Left kidney (tissue), 8 donors: ENCODE measurements at places on chromosomes 16 and 17. TPM values are rescaled to one million over a fixed set of nuclear protein-coding genes. Genes with fewer than 3 reads are reported as not detected.
A peak's percentile ranks its signal among the peaks of the same experiment; 100 is the strongest.

HOXB6 gene
- 98.2 TPM for polyA plus RNA-seq

HOXB1 gene
- 0.38 TPM for polyA plus RNA-seq

CTRB2 gene
- polyA plus RNA-seq, result not detected

CHP2 gene
- 1.0 TPM for polyA plus RNA-seq

CDH16 gene
- polyA plus RNA-seq, result 221 TPM

RAMP2 gene
- polyA plus RNA-seq, result 70.0 TPM

FBXL20 gene
- 16.8 TPM for polyA plus RNA-seq

RAB34 gene
- 181 TPM for polyA plus RNA-seq

LPO gene
- 0.17 TPM for polyA plus RNA-seq

OTOP3 gene
- polyA plus RNA-seq, result not detected

USP6 gene
- 13.8 TPM for polyA plus RNA-seq

GAST gene
- polyA plus RNA-seq, result not detected

GP1BA gene
- polyA plus RNA-seq, result 3.2 TPM

PEMT gene
- 28.1 TPM for polyA plus RNA-seq

RNF213 gene
- 99.9 TPM for polyA plus RNA-seq

RAB40C gene
- 17.3 TPM for polyA plus RNA-seq

DNA sequence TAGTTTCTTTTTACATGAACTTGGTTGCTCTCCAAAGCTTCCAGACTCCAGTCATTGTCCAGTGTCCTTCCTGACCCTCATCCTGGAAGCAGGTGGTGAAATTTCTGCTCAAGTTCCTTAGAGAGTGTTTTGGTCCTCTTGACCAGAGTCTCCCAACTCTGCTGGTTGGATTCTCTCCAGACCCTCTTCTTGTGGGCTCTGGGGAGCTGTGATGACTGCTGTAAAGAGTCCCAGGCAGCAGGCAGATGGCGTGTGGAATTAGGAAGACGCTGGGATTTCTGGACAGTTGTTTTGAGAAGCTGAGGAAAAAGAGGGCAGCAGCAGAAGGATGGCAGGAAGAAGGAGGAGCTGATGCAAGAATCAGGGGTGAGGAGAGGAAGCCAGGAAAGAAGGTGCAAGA is 1.6 kb upstream of the SEZ6 start:
- DNase-seq, result no peak

- DNase-seq, result peak; percentile 12
These were observed 286.5 kb upstream of the ERCC4 start for GRCh38 chr16:13633391-13633861.

DNA sequence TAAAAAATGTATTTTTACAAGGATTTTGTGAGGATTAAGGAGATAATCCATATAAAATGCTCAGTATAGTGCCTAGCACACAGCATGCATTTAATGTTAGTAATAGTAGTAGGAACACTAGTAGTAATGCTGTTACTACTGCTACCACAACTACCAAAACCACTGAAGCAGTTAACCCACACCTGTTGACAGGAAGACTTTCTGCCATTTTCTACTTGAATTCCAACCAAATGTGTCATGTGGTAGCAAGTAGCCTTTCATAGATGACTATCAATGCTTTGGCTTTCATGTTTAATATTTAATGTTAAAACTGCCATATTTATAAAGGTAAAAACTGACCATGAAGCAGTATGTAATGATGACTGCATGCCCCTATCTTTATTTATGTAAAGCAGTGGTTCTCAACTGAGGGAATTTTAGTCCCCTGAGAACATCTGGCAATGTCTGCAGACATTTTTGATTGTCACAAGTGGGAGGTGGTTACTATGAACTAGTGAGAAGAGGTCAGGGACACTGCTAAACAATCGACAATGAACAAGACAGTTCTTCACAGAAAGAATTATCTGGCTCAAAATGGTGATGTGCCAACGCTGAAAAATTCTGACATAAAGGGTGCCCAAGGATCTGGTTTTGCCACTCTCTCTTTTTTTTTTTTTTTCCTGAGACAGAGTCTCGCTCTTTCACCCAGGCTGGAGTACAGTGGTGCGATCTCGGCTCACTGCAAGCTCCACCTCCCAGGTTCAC is 89.4 kb downstream of the ITFG1 start:
- no peak for DNase-seq

- DNase-seq, result peak; percentile 76
These were observed 3.4 kb upstream of the HEXD start for GRCh38 chr17:82414548-82415281.

GRCh38 chr16:51306886-51307595 is 156.0 kb upstream of the SALL1 start:
- no peak for DNase-seq

DNA sequence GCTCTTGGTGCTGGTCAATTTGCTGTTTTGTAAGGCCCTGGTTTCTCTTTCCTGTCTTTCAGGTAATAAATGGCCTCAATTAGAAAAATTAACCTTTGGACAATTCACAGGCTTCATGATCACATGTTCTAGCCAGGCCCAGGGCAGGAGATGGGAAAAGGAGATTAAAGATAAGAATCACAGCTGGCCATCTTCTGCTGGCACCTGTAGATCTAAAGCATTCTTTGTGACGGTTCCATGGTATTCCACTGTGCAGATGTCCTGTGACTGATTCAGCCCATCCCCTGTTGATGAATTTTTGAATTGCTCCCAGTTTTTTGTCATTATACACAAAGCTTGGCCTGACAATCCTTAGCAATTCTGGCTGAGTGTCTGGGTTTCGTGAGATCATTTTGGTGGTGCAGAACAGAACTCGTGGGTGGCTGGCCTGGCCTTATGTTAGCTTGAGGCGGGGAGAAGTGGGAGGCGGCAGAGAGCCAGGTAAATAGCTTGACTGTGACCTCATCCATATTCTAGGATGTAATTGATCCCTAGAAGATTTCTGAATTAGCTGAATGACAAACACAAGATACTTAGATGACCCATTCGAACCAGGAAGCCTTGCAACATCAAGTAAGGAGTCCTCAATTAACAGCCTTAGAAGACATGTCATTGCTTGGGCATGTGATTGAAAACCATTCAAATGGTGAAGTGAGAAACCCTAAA is 14.1 kb downstream of the TMC5 start:
- DNase-seq, result no peak

GRCh38 chr17:7179317-7180254 is at the start of gene ASGR1:
Gene ASGR1 (minus strand): TSS chr17:7179370. CDS start chr17:7178563, 807 bp downstream.
- no peak for DNase-seq

- no peak for DNase-seq
These were observed 7.1 kb upstream of the MT2A start for GRCh38 chr16:56601325-56601724.

- DNase-seq, result no peak
These were observed 17.7 kb downstream of the KIF19 start for GRCh38 chr17:74343526-74344284.

DNA sequence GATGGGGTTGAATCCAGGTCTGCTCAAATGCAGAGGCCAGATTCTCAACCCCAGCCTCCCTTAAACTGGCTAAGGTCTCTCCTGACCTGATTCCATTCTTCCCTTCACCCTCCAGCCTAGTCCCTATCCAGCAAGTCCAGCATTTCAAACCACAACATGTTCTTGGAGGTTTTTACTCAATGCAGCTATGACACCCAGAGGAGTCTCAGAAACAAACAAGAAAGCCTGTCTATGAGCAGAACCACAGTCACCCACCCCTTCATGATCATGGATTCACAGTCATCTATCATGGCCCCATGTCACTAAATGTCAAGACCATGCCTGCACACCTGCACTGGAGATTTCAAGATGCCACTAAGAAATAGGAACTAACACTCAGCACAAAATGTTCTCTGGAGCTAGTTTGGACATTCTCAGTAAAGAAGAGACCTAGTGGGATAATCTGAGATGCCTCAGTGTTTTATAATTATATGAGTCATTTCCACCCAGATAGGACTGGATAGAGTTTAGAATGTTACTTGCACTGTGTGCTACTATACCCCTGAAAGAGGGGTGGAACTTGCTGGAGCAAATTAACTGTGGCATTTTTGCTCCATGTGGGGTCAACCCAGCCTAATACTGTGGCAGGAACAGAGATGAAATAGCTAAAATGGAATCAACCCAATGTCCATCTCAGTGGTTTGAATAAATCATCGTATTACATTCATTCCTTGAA is 9.5 kb upstream of the METTL22 start:
- DNase-seq, result no peak

GRCh38 chr17:237406-237955 is 56.0 kb upstream of the DOC2B start:
- DNase-seq, result no peak

DNA sequence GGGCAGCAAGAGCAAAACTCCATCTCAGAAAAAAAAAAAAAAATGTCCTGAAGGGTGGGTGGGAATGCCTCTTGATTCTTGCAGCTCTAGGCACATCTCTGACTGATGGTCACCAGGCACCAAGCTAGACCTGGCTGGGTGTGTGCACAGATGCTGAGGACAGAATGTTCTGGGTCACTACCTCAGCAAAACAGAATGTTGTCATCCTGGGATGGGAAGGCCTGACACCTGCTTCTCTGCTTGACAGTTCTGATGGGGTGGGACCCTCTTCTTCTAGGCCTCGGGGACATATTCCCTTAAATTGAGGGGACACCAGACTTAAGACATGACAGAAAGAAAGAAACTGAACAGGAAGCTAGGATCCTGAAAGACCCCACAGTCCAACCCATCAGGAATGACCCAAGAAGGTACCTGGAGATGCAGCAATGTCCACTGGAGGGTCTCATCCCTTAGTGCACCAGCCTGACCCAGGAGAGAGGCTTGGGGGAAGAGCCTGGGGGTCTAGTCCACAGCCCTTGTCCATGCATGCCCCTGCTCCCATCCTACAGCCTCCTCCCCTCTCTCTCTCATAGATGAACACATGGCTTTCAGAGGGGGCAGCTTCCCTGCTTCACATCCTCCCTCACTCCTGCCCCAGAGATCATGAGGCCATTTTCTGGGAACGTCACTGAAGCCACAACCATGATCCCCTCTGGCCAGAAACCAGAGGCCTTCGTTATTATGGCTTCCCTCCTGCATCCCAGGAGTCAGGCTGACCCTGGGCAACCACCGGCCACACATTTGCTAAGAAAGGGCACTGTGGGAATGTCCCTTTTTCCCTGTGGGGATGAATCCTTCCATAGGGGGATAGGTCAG is 3.8 kb upstream of the STAT5B start:
- no peak for DNase-seq

GRCh38 chr16:57574646-57575467 is 32.4 kb downstream of the ADGRG5 start:
- no peak for DNase-seq

DNA sequence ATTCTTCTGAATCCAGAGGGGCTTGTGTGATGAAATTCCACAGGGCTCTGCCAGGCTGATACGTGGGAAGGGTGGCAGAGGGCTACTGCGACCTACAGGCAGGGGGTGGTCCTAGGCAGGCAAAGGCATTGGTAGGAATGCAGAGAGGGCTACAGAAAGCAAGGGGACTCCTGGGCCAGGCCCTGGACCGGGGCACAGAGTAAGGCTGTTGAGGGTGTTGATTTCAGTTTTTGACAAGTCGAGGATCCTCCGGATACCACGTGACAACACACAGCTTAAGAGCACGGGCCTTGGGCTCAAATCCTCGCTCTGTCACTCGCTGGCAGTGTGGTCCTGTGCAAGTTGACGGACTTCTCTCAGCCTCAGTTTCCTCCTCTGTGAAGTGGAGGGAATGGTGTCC is 19.1 kb upstream of the DOC2B start:
- DNase-seq, result no peak

GRCh38 chr16:4298761-4299522 is 16.9 kb upstream of the GLIS2 start:
- no peak for DNase-seq

GRCh38 chr17:43019418-43019817 is 2.8 kb downstream of the VAT1 start:
- DNase-seq, result no peak

DNA sequence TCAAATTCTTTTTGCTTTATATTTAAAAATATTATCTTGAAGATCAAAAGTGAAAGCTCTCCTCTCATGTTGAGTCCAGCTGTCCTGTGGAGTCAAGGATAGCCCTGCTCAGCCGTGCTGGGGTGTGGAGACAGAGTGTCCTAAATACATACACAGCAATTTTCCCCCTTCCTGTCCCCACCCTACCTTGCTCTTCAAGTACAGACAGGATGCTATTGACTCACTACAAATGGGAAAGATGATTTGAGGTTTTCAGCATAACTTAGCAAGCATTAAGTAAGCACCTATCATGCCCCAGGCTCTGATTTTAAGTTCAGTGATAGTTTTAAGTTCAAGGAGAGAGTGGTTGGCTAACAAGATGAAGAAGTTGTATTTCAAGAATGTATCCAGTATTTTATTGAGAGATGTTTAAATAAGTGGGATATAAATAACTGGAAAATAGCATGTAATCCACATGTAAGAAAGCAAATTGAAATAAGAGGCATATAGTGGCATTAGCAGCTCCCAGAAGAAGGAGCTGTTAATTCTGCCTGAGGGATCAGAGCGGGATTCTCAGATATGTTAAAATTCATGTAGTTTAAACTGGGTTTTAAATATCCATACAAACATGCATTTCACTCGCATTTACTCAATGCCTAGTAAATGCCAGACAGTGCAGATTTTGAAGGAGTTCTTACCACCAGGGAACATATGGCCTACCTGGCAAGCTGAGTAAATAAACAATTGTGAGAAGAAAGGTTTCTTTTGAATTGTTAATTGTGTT is 183.5 kb upstream of the ANKFN1 start:
- no peak for DNase-seq

DNA sequence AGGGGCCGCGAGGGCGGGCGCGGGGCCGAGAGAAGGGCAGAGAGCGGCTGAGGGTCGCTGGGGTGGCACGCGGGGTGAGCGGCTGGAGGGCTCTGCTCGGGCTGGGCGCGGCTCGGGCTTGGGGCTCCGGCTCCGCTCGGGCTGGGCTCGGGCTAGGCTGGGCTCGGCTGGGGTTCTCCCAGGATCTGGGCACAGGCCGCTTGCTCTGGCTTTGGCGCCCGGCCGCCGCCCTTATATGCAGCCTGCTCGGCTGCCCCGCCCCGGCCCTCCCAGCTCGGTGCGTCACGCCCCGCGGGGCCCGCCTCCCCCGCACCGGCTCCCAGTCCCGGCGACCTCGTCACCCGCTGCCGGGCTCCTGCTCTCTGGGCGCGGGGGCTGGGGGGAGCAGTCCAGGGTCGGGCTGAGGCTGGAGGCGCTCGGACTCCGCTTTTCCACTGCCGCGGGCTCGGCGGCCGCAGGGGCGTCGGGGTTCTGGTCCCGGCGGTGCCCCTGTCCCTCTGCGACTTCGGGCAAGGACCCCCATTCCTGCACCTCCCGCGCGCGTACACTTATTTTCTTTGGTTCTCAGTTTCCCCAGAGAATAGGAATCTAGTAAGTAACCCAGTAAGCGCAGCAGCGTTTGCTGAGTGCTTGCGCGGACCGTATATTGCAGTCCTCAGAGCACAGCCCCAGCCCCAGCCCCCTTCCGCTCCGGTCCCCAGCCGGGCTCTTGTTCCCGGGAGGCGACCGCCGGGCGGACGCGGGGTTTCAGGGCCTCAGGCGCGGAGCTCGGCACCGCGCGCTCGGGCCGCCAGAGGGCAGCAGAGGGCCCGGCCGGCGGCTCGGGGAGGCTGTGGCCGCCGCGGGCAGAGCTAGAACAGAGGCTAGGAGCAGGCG is at the start of gene RASD1:
RASD1 (minus strand) TSS at position 207 of the 876 bp plus-strand sequence. CDS start 214 bp downstream, outside the sequence.
- peak; percentile 73 for DNase-seq
